ENCODE measurements at places on chromosomes 5 and 9.

DNA sequence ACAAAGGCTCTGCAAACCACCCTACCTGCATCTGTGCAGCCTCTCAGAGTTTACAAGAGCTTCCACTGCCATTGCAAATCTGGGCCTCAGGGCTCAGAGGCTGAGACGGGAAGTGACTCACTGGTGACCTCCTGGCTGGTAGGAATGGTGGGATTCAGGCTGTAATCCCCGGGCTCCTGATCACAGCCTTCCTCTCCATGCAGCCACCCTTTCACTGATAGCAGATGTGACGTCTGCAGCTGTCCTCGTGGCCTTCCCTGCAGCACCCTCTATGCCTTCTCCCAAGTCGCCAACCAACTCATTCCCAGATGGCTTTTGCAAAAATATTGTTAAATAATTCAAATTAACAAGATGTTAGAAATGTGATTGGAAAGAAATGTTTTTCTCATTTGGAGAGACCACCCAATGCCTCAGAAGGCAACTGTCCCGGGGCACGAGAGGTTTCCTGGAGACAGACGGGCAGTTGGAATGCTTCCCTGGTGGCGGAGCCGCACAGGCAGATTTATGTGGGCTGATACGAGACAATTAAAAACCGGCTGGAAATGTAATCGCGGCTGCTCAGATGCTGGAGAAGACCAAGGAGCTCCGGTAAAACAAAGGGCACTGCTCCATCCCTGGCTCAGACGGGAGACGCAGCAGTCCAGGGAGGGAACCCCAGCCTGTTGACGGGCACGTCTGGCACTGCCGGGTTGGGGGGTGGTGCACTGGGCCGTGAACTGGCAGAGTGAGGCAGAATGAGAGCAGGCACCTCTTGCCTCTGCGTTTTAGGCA, 34.4 kb upstream of the SLC25A51 start:
- DNase-seq, result no peak

- DNase-seq, result no peak
Measured at GRCh38 chr5:30574761-30575160, 618.7 kb upstream of the CDH6 start.

GRCh38 chr9:21871256-21871975, 69.0 kb downstream of the MTAP start:
- DNase-seq, result no peak

DNA sequence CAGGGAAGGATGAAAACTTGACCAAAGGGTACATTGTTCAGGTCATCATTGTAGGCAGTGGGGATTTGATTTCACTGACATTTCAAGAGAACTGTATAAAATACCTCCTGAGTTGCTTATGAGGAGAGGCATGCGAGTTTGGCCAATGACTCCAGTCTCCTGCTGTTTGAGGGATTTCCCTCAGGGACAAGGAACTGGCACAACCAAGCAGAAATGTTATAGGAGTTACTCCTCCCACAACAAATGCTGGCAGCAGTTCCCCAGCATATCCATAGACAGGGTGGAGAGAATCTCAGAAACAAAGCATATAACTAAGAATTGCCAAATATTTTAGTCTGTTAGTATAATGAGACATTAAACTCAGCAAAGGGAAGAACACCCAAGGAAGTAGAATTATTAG, 47.2 kb upstream of the FBXL7 start:
- DNase-seq, result no peak

- no peak for DNase-seq
Measured at GRCh38 chr9:77879437-77879943, 152.1 kb downstream of the GNAQ start.

- DNase-seq, result no peak
Measured at GRCh38 chr9:2047144-2047671, 32.1 kb downstream of the SMARCA2 start.

- DNase-seq, result no peak
Measured at GRCh38 chr9:91945277-91946085, 4.5 kb downstream of the ROR2 start.

- DNase-seq, result no peak
Measured at GRCh38 chr5:128338649-128339048, 199.4 kb downstream of the FBN2 start.
